CD4-positive, alpha-beta T cell (primary cell): ENCODE measurements at places on chromosomes 4 and X.

DNA sequence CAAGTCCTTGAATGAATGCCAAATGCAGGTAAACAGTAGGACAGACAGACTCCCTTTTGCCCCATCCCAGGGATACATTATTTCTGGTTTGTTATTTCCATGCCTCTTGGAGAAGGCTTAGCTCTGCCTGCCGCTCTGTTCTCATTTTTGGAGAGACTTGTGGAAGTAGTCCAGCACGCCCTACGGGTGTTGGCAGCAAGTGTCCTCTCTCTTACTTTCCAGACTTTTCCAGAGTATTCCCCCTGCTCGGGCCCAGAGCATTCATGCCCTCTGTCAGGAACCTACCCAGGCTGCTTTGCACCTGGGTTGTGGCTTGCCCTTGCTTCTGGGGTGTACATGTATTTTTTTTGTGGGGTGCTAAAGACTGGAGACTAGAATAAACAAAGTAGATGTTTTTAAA is 15.3 kb downstream of the SLC34A2 start:
- DNase-seq, result no peak

GRCh38 chr4:41873380-41874295 is 61.6 kb upstream of the TMEM33 start:
- DNase-seq, result no peak

- DNase-seq, result no peak
Observed at GRCh38 chr4:86218746-86219473, 140.9 kb downstream of the MAPK10 start.

DNA sequence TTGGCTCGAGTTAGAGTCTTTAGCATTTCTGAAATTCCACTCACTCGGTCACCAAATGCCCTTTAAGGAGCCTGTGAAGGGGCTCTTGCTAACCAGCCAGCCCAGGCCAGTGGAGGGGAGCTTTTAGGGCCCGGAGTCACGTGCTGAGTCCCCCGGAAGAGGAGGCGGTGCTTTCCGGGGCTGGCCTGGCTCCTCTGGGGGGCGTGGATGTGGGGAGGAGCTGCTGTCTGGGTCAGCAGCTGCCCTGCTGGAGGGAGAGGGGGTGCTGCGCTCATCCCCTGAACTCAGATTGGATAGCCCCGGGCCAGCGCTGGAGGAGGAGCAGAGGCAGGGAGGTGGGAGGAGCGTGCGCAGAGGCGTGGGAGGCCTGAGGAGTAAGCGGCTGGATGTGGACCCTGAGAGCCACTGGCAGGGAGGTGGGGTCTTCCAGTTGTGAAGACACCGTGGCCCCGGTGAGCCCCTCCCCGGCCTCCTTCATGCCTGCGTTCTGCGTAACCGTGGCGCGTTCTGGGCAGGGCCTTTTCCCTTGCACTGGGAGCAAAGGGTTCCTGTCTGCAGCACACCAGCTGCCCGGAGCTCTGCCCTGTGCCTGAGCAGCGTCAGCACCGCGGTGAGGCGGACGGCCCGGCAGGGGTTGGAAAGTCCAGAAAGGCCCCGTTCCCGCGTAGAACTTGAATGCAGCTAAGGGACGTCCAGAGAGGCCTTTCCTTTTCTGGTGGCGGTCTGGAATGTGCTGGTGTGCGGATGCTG is 19.7 kb downstream of the MAEA start:
- peak; percentile 43 for DNase-seq

GRCh38 chr4:39146211-39146610 is 36.1 kb upstream of the WDR19 start:
- no peak for DNase-seq

DNA sequence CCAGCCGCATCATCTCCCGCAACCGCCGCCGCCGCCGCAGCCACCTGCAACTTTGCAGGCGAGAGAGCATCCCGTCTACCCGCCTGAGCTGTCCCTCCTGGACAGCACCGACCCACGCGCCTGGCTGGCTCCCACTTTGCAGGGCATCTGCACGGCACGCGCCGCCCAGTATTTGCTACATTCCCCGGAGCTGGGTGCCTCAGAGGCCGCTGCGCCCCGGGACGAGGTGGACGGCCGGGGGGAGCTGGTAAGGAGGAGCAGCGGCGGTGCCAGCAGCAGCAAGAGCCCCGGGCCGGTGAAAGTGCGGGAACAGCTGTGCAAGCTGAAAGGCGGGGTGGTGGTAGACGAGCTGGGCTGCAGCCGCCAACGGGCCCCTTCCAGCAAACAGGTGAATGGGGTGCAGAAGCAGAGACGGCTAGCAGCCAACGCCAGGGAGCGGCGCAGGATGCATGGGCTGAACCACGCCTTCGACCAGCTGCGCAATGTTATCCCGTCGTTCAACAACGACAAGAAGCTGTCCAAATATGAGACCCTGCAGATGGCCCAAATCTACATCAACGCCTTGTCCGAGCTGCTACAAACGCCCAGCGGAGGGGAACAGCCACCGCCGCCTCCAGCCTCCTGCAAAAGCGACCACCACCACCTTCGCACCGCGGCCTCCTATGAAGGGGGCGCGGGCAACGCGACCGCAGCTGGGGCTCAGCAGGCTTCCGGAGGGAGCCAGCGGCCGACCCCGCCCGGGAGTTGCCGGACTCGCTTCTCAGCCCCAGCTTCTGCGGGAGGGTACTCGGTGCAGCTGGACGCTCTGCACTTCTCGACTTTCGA is 654 bp downstream of the ATOH1 start:
- no peak for DNase-seq

- no peak for DNase-seq
Observed at GRCh38 chrX:44945736-44946135, 72.7 kb downstream of the KDM6A start.

DNA sequence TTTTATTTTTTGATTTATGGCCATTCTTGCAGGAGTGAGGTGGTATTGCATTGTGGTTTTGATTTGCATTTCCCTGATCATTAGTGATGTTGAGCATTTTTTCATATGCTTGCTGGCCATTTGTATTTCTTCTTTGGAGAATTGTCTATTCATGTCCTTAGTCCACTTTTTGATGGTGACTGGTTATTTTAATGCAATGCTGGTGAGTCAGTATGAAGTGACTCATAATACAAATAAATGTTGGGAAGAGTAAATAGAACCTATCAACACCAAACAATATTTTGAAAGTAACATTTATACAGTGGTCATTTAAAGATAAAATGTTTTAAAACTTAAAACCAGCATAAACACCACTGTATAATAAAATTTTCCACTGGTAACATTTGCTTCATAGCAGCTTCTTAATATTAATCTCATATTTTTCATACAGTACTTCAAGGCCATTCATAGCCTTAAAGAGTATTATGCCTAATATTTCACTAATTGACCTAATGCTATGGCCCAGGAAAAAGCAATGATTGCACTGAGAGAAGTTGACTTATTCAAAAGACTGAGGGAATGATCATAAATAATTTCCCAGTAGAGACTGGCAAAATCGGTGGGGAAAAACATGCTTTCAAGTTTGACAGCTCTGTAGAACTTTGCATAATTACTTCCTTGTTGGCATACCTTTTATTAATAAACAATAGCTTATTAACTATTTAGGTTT is 33.9 kb downstream of the CASK start:
- no peak for DNase-seq

DNA sequence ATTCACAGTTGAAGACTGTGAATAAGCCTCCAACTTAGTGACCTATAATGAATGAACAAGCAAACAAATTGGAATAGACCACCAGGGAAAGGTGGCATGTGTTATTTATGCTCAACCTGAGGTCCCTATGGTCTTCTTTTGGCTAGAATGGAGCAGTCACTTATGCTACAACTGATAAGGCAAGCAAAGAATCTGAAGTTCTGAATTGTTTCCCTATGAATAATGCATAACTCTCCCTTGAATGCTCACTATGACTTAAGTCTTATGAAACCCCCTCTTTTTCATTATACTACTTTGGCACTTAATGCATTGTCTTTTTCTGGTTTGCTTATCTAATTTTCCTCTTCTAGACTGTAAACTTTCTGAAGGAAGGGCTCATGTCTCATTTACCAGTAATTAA is 2.6 kb downstream of the GIMD1 start:
- DNase-seq, result no peak

- DNase-seq, result no peak
Observed at GRCh38 chr4:104930298-104930697, 216.4 kb upstream of the TET2 start.

- DNase-seq, result no peak
Observed at GRCh38 chr4:172927096-172927814, 241.4 kb upstream of the GALNT7 start.

- DNase-seq, result no peak
Observed at GRCh38 chrX:96449896-96450295, 234.7 kb upstream of the DIAPH2 start.

GRCh38 chr4:141955696-141956095 is 319.3 kb downstream of the IL15 start:
- DNase-seq, result no peak
